ENCODE measurements at places on chromosomes 12 and 14.

DNA sequence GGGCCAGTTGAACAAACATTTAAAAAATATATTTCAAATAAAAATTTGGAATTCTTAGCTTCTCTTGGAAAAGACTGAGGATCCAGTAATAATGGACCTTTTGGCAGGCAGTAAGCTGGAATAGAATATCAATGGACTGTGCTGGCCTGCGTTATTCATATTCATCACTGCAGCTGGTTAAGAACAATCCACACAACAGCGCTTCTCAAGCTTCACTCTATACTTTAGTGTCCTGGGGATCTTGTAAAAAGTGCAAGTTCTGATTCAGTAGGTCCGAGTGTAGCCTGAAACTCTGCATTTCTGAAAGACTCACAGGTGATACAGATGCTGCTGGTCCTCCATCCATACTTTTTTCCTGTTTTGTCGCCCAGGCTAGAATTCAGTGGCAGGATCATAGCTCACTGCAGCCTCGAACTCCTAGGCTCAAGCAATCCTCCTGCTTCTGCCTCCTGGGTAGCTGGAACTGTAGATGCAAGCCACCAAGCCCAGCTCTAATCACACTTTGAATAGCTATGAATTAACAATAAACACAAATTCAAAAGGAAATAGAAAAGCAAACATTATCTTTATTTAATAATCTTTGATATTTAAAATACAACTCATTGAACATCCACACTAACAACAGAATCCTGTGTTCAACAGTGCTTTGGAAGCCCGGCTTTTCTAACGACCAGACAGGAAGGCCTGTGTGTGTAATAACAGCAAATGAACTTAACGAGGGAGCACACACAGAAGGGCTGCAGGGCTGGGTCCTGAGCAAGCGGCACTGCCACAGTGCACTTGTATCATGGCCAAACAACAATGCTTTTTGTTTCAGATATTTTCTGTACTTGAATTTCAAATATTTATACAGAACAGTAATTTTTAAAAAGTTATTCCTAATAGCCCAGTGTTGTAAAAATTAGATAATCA lies 18.4 kb upstream of the TRIP11 start:
- no peak for DNase-seq

GRCh38 chr12:100403446-100403845 lies 46.6 kb downstream of the SLC17A8 start:
- no peak for DNase-seq

DNA sequence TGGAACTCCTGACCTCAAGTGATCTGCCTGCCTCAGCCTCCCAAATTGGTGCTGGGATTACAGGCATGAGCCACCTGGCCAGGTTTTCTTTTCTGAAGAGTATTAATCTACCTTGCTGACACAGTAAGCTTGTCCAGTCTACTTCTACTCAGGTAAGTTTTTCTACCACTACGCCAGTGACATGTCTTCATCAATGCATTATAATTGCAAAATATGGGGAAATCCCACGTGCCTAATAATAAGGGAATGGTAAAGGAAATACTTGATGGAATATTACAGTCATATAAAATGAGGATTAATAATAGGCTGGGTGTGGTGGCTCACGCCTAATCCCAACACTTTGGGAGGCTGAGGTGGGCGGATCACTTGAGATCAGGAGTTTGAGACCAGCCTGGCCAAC lies 62.3 kb downstream of the RAB35 start:
- DNase-seq, result no peak

DNA sequence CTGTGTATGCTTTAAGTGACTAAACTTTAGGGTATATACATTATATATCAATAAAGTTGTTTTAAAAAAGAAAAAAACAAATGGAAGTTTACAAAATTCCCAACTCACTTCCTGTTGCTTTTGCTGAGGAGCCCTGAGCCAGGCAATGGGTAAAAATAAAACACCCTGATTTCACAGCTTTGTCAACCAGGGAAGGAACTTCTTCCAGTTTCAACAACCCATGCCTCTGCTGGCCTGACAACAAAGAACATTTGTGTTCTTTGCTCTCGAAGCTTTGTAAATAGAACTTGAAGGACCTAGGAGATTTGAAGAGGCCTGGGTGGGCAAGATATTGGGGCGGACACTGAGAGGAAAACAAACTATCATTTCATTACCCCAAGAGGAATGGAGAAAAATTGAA lies 141.2 kb upstream of the NOS1 start:
- DNase-seq, result no peak

GRCh38 chr12:4196805-4197420 lies 76.6 kb upstream of the CCND2 start:
- DNase-seq, result no peak

- no peak for DNase-seq
Observed at GRCh38 chr12:110555577-110556406, 27.3 kb downstream of the PPTC7 start.

DNA sequence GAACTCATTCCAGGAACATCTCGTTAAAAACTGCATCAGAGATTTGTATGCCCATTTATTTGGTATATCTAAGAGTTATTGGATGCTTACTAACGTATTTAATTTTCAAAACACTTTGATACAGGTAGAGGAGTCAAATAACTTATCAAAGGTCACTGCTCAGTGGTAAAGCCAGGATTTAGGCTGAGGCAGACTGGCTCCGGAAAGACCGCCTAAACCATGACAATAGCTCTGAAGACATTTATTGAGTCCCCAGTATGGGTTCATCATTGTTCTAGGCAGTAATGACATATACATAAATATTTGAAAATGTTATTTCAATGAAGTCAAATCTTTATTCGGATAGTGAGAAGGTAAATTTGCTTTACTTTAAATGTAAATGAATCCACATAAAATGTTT lies 30.3 kb downstream of the WBP11 start:
- DNase-seq, result no peak

DNA sequence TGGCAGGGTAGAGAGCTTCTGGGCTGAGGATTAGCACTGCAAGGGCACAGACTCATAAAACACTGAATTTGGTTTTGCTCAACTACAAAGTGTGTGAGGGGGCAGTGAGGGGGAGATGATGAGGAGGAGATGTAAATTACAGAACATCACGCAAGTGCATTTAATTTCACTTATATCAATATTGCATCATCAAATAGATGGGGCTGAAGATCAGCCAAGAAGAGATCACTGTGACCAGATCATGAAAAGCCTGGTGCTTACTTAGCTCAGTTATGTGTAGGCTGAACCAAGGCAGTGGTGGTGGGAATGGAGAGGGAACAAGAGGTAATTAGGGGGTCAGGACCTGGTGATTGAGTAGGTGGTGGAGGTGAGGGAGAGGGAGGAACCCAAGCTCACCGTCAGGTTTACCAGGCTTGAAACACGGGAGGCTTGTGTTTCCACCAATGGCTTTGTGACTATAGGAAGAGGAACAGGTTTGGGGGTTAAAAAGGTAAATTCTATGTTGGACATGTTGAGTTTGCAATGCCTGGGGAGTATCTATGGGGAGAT lies 11.3 kb downstream of the FOS start:
- no peak for DNase-seq

- no peak for DNase-seq
Observed at GRCh38 chr14:79581912-79582576, 629.3 kb downstream of the DIO2 start.

DNA sequence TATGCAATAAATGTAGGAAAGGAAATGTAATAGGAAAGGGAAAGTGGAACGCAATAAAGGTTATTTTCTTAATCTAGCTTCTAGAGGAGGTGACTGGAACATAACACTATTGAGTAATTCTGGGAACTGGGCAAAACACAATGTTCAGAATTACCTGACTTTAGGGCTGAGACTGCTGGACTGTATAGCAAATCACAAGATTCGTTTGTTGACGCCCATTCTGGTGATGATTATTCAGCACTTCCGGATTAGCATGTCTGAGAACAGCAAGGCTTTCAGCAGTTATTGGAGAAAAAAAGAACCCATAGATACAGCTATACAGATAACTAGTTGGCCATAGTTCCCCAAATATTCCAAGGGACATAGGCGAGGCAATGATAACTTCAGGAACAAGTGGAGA lies 2.3 kb upstream of the KLRD1 start:
- DNase-seq, result no peak
